ACHN (cell line): ENCODE measurements at places on chromosomes 5 and 9.

- DNase-seq = no peak
Observed at GRCh38 chr5:68802430-68802829, 291.4 kb upstream of the SLC30A5 start.

DNA sequence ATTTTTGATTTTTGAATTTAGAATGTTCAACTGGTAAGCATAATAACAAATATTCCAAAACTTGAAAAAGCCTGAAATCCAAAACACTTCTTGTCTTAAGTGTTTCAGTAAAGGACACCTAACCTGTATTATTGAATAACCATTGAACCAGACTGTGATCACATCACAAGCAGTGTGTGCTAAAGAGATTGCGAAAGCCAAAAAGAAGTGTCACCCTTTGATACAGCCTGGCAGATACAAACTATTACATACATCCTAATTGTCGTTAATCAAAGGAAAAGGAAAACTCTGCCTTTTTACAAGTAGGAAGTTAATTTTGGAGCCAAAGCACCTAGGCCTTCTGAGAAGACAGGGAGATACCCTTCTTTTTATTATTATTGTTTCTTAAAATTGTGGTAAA, 8.4 kb upstream of the FAM120AOS start:
- DNase-seq = no peak

GRCh38 chr5:180209137-180209581, at the start of gene RASGEF1C:
TSS of gene RASGEF1C (minus strand) at chr5:180209211. CDS start at chr5:180138052, 71,159 bp downstream.
- DNase-seq = peak; percentile 66

DNA sequence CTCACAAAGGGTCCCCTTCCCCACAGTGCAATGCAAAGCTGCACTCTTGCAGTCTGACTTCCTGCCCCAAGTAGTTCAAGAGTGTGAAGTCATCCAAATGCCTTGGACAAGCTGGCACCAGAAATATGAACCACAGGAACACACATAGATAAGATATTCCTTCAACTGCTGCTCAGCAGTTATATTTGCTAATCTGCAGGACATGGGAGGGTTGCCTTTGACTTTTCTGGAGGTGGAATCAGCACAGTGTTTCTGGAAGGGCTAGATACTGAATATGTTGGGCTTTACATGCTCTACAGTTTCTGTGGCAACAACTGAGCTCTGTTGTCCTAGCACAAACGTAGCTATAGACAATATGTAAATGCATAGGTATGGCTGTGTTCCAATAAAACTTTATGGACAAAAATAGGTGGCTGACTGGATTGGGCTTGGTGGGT, 96.7 kb upstream of the PCA3 start:
- DNase-seq = no peak

DNA sequence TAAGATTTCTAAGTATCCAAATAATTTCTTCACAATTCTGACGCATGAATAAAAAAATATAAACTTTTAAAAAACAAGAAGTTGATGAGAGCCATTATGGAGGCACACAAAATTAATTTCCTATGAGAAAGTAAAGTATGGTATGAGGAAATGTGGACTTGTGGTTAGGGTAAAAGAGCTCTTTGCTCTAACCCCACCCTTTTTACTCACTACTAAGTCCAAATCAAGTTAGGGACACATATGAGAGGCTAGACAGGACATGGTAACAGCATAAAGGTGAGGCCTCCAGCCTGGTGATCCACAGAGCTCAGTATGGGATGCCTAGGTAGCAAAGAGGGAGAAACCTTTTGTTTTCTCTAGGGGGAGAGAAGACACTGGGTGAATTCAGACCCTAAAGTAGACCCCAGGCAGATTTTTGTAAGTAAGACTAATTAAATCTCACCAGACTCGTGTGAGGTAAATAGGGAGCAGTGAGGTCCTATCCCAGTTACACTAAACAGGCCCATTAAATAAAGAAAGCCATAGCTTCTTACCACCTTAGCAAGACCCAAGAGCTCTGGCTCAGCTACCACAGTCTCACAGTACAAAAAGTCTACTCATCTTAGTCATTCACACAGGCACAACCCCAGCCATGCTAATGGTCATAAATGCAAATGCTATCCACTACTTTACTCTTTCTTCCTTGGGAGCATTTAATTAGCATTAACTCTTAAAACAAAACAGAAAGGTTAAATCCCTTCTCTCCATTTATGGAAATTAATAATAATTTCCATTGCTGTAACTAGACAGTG, 42.6 kb downstream of the MLLT3 start:
- DNase-seq = no peak

GRCh38 chr5:171984748-171985419, 21.6 kb downstream of the FBXW11 start:
- no peak for DNase-seq

DNA sequence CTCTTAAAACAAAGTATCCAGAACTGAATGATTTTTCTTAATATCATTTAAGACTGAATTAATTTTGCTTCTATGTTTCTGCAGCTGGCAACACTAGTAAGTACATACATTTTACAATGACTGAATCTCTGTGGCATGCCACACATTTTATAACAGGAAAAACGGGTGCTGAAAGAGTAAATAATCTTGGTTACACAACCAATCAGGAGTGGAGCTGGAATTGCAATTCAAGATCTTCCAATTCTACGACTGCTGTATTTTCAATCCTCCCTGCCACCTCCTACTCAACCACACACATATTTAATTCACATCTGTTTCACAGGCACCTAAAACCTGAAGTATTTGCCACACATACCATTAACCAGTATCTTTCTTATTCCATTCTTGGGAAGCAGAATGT, 52.7 kb upstream of the NR5A1 start:
- no peak for DNase-seq

- no peak for DNase-seq
Observed at GRCh38 chr9:126982215-126983002, 67.8 kb downstream of the RALGPS1 start.

GRCh38 chr9:99027443-99027842, 77.5 kb upstream of the TGFBR1 start:
- DNase-seq = no peak

DNA sequence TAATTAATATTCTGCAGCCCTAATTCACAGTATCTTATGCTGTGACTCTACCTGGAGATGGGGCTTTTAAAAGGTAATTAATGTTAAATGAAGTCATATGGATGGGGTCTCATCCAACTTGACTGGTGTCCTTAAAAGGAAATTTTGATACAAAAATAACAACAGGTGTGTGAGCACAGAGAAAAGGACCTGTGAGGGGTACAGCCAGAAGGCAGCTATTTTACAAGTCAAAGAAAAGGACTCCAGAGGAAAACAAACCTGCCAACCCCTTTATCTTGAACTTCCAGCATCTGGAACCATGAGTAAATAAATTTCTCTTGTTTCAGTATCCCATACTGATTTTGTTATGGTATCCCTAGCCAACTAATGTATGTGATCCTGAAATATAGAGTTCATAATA, 250.3 kb downstream of the TMEM232 start:
- no peak for DNase-seq

GRCh38 chr5:34529581-34530331, 126.4 kb upstream of the RAI14 start:
- DNase-seq = no peak

GRCh38 chr9:27310582-27310981, 13.6 kb upstream of the EQTN start:
- no peak for DNase-seq
